ENCODE measurements at places on chromosomes 13 and 19.

DNA sequence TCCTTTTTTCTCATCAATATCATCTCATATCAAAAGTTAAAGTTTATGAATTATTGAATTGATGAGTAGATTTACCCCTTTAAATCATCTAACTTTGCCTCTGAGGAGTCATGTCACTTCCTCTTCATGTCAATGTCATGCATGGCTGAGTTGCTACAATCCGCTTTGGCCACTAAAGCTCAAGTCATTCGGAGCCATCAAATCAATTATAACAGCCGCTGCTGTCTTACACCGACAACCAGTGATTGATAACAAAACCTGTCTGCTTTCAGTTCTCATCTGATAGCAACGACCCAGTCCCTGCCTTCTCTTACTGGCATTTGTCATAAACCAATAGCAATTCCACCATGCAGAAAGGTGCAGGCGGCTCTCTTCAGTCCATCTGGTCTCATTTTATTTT is 429.3 kb downstream of the DIAPH3 start:
- DNase-seq: no peak

DNA sequence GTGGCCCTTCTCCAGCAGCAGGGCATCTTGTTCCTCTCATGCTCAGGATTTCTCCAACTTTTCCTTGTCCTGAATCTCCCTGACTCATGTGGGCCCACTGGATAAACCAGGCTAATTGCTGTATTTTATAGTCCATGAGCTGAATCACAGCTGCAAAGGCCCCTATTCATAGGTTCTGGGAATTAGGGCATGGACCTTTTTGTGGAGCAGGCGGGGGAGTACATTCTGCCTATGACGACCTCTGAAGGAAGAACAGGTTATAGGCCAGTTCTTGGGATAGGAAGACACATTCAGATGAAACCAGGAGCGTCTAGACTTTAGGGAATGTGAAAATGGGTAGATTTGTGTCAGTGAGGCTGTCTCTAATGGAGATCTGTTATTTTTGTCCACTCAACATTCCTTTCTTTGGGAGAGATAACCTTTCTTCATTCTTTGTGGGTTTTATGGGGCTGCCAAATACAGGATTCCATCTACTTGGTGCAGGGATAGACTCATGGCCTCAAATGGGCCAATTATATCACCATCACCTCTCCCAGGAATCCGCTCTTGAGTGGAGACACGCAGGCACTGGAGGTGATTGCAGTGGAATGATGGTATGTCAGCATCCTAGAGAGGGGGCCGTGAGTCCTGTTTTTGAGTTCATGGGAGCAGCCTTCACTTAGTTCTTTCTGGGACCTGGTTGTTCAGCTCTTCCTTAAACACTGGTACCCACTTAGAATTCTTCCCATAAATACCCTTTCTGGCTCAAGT is 45.1 kb upstream of the CNMD start:
- DNase-seq: no peak

- DNase-seq: no peak
Observed at GRCh38 chr13:99384468-99384867, 77.3 kb upstream of the GPR183 start.

DNA sequence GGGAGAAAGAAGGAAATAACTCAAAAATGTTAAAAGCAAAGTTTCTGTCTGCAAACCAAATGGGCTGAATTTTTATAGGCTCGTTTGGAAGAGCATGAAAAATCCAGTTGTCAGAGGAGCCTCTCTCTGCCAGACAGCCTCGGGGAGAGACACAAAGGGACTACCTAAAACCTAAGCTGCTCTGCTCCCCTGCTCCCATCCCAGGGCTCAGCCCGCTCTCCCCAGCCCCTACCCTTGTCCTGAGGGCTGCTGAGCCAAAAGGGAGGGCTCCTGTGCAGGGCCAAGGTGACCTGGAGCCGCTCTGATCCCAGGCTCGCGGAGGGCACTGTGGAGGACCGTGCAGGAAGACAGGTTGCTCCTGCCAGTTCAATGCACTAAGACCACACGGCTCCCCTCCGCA is 96.7 kb upstream of the UQCRFS1 start:
- no peak for DNase-seq

DNA sequence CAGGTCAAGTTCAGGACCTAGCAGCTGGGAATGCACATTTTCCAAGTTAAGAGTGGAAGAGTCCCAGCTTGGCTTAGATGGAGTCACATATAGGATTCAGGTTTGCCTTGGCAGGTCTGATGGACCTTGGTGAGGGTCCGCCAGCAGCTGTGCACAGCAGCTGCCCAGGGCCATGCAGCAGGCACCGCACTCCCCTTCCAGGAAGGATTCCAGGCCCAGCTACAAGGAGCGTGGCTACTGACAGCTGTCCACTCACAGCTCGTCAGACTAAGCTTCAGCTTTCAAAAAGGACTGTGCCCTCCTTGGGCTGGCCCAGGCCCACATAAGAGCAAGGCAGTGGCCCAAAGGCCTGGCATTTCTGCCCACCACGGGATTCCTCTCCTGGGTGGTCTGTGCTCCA is 68.4 kb downstream of the ALOX5AP start:
- no peak for DNase-seq

DNA sequence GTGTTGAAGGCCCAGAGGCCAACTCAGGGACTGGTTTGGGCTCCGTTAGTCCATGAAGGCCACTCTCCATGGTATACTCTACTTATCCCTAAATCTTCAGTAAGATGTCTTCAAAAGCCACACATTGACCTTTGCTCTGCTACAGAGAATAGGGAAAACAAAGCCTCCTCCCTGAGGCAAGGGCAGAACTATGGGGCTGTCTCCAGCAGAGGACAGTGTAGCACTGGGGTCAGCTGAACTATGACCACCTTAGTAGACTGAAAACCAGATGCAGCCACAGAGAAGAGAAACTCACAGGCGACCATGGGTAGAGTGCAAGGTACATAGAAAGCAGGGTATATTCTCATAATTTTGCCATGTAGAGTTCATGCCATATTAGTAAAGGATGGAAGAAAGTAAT is 587.4 kb downstream of the LMO7 start:
- no peak for DNase-seq

DNA sequence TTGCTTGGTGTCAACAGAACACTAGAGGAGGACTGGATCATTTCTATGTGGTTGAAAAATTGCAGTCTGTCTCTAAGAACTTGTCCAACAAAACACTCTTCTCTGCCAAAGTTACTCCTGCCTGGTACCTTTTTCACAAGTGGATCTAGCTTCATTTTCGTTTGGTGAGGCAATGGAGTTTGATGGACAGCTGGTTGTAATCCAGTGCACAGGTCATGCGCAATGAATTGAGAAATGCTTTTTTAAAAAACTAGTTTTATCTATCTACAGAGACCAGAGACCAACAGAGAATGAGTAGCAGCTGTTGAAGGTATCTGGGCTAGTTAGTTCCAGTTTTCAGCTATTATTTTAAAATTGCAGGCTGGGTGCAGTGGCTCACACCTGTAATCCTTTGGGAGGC is 12.0 kb upstream of the KBTBD6 start:
- DNase-seq: no peak

DNA sequence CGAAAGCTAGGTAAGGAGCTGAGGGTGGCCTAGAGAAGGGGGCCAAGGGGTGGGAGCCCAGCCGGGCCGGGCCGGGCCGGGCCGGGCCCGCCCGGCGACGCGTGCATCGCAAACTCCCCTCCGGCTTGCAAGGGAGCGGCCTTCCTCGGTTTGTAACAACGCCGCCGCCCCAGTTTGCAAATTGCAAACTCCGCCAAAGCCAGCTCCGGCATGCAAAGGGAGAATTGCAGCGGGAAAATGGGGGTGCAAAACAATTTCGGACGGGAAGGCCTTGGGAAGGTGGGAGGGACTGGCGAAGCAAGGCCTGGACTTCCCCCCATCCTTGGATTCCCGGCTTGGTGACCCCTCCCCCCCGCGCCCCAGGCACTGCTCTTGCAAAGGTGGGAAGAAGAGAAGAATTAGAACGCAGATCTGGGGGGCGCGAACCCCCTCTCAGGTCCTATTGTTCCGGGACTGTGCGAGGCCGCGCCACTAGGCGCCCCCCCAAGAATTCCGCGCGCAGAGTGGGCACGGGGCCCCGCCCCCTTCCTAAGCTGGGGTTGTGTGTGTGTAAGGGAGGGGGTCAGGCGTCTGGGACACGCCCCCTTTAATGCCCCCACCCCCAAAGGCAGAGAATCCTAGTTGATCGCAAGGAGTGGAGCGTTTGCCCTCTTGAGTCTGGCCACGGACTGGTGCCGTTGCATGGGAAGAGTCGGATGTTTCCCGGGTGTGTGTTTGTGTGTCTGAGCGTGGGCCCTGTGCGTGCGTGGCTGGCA is 926 bp downstream of the PRR12 start:
- DNase-seq: peak; percentile 36

DNA sequence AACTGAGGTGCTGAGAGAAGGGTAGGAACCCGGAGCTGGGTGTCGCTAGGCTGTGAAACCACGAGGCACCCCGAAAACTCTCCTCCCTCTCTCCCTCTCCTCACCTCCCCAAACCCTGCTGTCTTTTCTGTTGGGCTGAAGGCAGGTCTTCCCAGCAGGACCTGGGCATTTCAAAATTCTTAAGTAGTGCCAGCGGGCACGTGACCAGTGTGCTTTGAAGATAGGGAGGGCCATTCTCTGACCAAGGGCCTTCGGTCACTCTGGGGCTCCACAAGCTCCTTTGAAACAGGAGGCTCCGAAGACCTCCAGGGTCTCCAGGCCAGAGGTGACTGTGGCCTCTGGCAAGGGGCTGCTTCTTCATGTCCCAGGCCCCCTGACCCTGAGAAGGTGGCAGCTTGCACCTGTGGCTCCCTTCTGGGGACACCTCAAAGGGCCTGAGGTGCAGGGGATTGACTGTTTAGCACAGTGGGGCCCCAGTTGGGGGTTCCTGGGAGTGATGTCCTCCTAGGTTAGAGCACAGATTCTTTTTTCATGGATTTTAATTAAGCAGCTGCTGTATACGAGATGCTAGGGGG is 48.3 kb downstream of the DNM2 start:
- DNase-seq: no peak

DNA sequence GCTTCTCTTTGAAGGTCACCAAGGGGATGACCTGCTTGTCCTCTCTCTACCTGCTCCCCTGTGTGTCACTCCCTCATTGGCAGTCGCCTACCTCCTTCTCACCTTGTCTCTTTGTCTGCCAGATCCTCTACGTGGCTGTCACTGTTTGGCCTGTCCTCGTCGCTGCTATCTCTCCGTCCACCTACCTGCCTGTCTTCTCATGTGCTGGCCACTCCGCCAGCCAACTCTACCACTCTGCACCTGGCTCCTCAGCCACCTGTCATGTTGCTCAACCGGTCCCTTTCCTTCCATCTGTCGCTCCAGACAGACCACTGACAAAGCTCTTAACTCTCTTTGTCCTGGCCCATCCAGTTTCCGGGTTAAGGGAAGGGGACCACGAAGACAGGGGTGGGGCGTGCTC is at the start of gene KLK12:
TSS of gene KLK12 (minus strand) at position 299 of the 400 bp plus-strand sequence. CDS start 381 bp downstream, outside the sequence.
- DNase-seq: no peak

GRCh38 chr19:12694641-12695040 is 1.8 kb downstream of the FBXW9 start:
- DNase-seq: no peak

- DNase-seq: no peak
Observed at GRCh38 chr19:37221136-37221535, 3.1 kb downstream of the ZNF383 start.

DNA sequence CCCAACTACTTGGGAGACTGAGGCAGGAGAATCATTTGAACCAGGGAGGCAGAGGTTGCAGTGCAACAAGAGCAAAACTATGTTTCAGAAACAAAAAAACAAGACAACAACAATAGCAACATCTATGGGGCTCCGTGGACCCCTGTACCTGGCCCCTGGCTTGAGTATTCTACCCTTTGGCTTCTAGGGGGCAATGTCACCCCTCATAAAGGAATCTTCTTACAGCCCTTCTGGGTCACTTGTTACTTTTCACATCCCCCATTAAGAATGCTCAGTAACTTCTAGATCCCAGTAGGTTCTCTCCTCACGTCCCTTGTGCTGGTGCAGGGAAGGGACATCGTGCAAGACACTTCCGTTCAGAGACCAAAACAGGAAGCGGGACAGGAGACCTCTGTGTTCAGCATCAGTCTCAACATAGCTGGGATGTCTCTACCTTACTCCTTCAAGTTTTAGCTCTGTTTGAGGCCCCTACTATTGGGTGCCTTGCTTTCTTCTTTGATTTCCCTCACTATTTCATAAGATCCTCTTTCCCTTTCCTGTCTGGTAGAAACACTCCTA is 218.1 kb upstream of the ARGLU1 start:
- DNase-seq: no peak

- no peak for DNase-seq
Observed at GRCh38 chr13:94033830-94034642, 445.4 kb downstream of the DCT start.

DNA sequence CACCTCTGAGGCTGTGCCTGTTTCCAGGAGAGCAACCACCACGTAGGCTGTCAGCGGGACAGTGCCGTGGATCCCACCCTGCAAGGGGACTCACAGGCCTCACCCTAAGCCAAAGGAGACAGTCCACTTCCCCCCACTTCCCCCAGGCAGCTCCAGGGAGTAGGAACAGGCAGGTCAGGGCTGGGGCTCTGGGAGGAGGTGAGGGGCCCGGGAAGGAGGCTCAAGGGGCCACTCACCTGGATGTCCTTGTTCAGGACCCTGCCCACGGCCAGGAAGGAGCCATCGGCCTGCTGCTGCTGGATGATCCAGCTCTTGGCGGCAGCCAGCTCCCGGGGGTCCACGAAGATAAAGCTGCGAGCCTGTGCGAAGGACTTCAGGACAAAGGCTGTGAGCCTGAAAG is 25.6 kb downstream of the F2RL3 start:
- no peak for DNase-seq

DNA sequence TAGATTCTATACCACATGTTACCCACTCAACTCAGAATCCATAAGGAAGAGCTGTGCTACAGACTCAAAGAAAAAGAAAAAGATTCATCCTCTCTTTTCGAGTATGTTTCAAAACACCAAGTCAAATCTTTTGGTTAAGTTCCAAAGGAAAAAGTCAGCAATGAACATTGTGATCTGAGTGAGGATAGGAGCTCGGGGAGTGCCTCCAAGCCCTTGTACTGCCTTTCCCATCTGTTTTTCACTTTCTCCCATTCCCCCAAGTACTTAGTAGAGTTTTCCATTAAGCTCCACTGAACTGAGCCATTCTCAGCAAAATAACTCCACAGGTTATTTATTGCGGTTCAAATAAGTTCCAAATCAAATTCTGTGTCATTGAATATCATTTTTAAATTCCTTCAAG is 47.7 kb upstream of the MAB21L1 start:
- no peak for DNase-seq

- no peak for DNase-seq
Observed at GRCh38 chr19:1373534-1374249, 10.0 kb upstream of the NDUFS7 start.

Data from NCI-H1105 (cell line).